Activated CD4-positive, alpha-beta T cell treated with anti-CD3 and anti-CD28 coated beads, Interleukin-2, amount 50 U/mL, for 1 hour (primary cell): ENCODE measurements at places on chromosomes 3 and 15.

DNA sequence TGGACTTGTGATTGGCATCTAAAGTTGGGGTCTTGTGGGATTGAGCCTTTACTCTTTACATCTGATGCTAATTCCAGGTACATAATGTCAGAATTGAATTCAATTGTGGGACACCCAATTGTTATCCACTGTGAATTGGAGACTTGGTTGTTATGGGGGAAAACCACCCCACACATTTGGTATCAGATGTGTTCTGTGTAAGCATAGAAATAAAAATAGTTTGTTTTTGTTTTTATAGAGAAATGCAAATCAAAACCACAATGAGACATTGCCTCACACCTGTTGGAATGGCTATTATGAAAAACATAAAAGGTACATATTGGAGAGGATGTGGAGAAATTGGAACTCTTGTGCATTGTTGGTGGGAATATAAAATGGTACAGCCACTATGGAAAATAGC is 58.5 kb downstream of the CPA3 start:
- DNase-seq, result no peak

GRCh38 chr3:114449271-114450007 is 155.6 kb downstream of the TIGIT start:
- DNase-seq, result no peak

- DNase-seq, result no peak
These were observed 7.6 kb downstream of the HDC start for GRCh38 chr15:50257924-50258323.

- DNase-seq, result no peak
These were observed 644.3 kb downstream of the NR2F2 start for GRCh38 chr15:96974761-96975160.

DNA sequence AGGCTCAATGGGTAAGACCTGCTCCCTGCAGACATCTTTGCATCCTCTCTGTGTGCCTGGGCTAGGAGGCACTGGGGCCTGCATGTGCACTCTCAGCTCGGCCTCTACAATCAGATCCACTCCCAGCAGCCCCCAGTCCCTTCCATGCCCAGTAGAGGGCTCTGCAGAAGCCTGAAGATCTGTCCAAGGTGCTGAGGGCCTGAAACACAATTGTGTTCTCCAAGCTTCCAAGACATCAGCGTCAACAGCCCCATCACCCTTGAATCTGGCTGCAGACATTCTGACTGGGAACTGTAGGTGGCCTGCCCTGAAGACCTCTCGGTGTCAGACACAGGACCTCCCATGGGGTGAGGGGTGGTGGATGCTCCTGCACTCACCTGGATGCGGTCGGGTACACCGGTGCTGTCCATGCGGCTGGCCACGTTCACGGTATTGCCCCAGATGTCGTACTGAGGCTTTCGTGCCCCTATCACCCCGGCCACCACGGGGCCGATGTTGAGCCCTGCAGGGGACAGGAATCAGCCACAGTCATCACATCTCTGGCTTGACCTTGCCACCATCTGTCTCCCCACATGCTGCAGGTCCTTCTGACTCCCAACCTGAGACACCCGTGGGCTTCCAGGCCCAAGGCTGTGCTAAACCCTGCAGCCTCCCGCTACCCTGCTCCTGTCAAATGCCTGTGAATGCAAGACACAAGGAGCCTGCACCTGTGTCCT is 84.7 kb downstream of the SEC22A start:
- peak; percentile 14 for DNase-seq

DNA sequence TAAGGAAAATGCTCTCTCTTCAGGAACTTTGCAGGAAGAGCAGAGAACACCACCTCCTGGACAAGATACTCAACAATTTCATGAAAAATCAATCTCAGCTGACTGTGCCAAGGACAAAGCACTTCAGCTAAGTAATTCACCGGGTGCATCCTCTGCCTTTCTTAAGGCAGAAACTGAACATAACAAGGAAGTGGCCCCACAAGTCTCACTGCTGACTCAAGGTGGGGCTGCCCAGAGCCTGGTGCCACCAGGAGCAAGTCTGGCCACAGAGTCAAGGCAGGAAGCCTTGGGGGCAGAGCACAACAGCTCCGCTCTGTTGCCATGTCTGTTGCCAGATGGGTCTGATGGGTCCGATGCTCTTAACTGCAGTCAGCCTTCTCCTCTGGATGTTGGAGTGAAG is 200.5 kb downstream of the AKAP13 start:
- peak; percentile 34 for DNase-seq

DNA sequence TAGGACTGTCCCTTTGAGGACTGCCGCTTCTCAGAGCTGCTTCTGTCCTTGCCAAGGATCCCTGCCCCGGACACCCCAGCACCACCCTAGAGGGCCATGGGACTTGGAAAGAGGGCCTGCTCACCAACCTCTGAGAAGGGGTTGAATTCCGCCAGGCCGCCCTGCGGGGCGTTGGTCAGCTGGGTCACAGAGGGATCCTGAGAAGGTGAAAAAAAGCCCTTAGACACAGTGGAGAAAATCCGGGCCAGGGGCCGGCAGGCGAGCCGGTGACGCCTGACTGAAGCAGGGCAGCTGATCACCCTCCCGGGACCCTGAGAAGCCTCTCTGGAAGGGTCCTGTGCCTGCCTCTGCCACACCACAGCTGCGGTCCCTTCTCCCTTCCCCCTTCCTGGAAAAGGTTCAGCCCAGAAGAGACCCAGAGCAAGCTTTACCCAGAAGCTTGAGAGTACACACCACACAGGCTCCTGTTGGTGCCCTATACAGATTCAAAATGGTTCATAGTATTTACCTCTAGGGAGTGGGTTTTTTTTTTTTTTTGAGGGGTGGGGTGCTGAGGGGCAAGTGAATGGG is 11.6 kb upstream of the ULK3 start:
- DNase-seq, result no peak

DNA sequence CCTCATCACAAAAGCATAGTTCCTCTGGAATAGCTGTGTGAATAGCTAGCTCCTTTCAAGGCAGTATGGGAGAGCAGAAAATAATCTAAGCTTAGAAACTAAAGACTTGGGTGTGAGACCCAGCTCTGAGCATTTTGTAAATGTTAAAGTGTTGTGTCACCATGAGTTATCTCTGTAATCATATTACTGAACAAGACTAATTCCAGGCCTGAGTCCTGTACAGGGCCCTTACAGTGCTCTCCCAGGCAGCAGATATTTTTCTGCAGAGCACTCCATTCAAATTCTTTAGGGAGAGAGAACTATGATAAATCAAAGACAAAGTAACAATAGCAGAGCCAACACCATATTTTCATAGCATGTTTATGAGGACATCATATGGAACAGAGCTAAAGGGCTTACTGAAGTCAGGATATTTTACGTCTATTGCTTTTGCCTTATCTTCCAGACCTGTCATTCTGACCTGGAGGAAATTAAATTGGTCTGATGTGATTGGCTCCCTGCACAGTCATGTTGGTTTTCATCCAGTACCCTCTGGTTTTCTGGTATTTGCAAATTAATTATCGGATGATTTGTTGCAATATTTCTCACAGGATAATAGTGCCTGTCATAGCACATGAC is 172.6 kb upstream of the PPP2R3A start:
- DNase-seq, result no peak

DNA sequence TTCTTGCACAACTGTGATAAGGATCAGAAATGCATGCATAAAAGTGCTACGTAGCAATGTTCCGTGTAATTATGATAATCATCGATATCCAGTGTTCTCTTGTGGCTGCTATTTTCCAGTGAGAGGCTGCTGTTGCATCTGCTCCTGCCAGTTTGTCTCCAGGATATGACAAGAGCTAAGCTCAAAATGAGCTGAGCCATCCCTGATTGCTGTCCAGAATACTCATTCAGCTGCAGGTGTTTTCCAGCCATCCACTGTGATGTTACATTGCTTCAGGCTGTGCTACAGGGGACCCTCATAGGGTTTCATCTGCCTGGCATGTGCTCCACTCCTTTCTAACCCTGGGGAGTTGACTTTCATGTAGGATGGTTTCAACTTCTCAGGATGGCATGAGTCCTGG is 976.0 kb downstream of the ROBO1 start:
- no peak for DNase-seq

GRCh38 chr3:15726043-15726442 is 71.7 kb downstream of the ANKRD28 start:
- no peak for DNase-seq

DNA sequence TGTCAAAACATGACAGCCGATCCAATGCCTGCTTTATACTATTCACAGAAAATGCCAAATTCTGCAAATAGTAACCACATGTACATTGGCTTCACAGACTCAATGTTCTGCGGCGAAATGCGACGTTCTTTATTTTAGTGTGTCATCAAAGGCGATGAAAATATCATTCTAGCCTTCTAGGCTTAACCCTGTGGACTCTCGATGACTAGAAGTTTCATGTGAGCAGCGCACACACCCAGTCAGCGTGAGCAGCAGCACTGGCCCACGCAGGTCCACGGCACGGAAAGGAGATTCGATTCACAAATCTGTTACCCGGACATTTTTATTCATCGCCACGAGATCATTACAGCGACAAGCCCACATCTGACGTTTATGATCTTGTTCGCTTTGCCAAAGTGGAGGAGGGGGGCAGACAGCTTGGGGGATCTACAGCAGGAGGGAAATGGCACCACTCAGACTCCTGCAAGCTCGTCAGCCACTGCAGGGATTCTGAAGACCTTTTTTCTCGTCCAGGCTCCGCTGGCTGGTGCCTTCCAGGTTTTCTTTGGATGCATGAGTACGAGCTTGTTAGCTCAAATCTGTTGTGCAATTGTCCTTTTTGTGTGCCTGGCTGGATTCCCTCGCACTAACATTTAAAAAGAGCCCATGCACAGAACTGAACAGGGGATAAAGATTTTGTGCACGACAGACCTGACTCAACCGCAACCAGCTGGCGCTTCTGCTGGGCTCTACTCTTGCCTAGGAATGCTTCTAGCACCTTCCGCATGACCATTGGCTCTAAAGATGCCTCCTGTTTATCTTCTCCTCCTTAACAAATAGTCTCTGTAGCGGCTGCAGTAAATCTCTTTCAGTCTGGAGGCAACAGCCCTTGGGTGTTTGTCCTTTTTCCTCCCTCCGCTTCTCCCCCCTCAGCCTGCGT is 938.4 kb downstream of the MCTP2 start:
- DNase-seq, result no peak

DNA sequence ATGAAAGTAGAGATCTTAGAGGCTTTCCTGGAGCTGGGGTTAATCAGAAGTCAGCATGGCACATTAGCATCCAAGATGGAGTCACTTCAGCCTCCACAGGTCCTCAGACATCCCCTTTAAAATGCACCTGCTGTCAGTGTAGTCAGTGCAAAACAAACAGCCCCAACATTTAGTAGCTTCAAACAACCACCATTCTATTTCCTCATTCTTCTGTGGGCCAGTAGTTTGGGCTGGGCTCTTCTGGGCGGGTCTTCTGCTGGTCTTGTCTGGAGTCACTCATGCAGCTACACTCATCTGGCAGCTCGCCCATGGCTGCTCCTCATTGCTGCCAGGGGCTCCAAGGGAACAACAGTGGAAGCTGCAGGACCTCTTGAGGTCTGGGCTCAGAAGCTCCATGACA is 99.9 kb downstream of the TLE3 start:
- no peak for DNase-seq

- no peak for DNase-seq
These were observed 61.6 kb downstream of the OTOL1 start for GRCh38 chr3:161558236-161558635.

- no peak for DNase-seq
These were observed 117.0 kb downstream of the P3H2 start for GRCh38 chr3:190003681-190004123.

GRCh38 chr15:30865257-30865656 is 38.5 kb upstream of the FAN1 start:
- no peak for DNase-seq

DNA sequence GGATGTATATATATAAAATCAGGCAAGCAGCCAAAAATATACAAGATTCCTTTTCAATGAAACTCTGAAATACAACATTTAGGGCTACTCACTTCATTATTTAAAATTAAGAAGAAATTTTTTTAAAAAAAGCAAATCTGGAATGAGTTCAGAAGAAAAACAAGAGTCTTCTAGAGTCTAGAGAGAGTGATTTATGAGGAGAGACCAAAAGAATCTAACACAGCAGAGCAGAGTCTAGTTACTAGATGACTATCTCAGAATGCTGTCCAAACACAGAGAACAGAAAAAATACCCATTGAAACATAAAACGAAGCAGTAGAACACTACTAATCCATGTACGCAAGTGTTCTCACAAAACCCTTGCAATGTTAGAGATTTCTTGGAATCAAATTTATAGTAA is 275.2 kb upstream of the CBLB start:
- DNase-seq, result no peak

- no peak for DNase-seq
These were observed 145.9 kb downstream of the APBA2 start for GRCh38 chr15:29031502-29032228.

- DNase-seq, result no peak
These were observed 69.6 kb downstream of the PLOD2 start for GRCh38 chr3:146091397-146091796.

- no peak for DNase-seq
These were observed 39.3 kb upstream of the PPP4R2 start for GRCh38 chr3:72957297-72957696.

DNA sequence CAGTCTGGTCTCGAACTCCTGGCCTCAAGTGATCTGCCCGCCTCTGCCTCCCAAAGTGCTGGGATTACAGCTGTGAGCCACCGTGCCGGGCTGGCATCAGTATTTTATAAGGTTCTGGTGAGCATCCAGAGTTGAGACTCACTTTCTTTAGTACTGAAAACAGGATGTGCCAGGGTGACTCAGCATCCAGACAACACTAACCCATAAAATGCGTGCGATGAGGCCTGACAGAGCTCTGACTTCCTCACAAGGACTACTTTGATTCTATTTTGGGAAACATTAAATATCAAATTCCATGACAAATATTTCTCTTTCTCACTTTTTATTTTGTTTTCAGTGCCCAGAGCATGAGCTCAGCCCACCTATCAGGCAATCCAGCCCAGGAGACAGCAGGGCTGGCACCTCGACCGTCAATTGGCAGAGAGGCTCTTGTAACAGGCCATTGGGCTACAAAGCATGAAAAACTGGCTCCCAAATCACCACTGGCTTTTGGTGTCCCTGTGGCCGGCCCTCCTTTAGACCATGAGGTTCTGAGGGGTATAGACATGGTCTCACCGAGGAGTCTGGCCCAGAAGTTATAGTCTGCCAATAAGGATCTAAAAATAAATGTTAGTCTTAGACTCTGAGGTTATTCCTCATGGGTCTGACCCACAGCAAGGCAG is 75.0 kb downstream of the FEM1B start:
- DNase-seq, result no peak

GRCh38 chr3:48885753-48886152 is 12.9 kb downstream of the SLC25A20 start:
- no peak for DNase-seq
